ENCODE measurements at places on chromosomes 11 and 22.

- no peak for DNase-seq
Observed at GRCh38 chr11:68116126-68116525, 5.1 kb downstream of the CHKA start.

GRCh38 chr11:2923446-2924375 is 5.5 kb downstream of the PHLDA2 start:
- no peak for DNase-seq

GRCh38 chr22:41146573-41146972 is 54.2 kb downstream of the EP300 start:
- DNase-seq: no peak

DNA sequence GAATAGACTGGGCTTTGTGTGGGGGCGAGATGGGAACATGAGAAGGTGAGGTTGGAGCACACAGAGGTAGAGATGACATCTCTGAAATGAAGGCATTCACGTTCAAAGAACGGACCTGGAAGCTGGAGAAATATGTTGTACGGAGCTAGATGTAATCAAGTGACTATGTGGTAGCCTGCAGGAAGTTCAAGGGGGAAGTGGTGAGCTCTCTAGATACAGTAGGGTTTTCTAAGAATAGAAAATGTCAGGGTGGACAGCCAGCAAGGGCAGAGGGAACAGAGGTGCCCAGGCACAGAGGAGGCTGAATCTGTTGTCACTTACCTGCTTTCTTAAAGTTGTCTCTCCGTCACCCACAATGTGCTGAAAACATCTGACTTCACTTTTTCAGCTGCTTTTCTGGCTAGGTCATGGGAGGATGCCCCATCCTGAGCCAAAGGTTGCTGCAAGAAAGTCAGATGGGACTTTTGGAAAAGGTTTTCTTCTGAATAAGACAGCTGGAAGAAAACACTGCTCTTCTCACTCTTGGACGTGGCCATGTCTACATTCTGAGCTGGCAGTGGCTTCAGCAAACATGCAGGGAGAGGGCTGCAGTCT is 171.5 kb upstream of the B3GAT1 start:
- DNase-seq: no peak

GRCh38 chr11:132541794-132542193 is 990.5 kb downstream of the OPCML start:
- no peak for DNase-seq

- no peak for DNase-seq
Observed at GRCh38 chr11:1830322-1831223, 4.2 kb upstream of the SYT8 start.

GRCh38 chr22:42813501-42813900 is 43.6 kb downstream of the ARFGAP3 start:
- DNase-seq: no peak

GRCh38 chr11:77752516-77752915 is 68.0 kb downstream of the RSF1 start:
- no peak for DNase-seq

DNA sequence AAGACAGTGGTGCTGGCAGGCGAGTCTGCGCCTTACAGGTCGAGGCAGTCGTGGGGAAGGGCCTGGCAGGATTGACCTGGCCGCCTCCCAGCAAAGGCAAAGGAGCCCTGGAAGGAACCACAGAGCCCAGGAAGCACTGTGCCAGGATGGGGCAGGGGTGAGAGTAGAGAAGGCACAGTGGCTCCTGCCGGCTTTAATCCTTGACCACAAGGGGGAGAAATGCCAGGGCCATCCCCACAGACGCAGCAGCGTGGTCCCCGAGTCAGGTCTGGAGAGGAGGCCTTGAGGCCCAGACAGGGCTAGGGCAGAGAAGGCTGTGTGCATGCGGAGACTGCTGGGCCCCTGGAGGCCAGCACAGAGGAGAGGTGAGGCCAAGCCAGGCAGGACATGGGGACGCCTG is 9.9 kb upstream of the NDUFS8 start:
- no peak for DNase-seq

DNA sequence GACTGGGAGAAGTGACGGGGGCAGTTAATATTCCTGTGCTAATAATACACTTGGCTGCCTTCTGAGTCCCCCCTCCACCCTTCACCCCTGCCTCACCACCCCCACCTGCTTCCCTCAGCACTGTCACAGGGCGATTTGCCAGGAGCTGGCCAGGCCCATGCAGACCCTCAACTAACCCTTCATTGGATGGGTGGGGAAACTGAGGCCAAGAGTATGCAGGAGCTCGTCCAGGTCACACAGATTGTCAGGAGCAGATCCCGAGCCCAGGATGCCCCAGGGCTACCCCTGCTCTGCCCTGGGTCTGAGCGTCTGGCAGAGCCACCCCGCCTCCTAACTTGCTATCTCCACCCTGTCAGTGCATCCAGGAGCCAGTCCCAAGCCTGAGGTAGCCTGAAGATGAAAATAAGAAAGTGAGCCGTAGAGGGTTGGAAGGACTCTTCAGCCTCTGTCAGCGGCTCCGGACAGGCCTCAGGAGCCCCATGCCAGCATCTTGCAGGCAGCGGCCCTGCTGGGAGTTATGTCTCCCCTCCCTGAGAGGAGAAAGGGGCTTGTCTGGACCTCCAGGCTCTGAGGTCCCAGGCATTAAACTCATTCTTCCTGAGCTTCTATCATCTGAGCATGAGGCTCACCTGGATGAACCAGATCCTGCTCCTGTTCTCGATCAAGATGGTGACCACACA is 6.2 kb downstream of the TPBGL start:
- no peak for DNase-seq

DNA sequence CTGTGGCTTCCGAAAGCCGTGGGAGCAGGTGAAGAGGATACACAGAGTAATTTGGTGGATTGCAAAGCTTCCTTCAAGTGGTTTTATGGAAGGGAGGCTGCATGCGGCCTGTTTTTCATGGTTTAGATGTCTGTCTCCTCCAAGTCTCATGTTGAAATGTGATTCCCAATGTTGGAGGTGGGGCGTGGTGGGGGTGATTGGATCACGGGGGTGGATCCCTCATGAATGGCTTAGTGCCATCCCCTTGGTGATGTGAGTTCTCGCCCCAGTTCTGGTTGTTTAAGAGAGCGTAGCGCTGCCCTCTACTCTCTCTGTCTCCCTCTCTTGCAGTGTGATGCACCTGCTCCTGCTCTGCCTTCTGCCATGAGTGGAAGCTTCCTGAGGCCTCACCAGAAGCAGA is 247.8 kb upstream of the B3GAT1 start:
- no peak for DNase-seq

- DNase-seq: no peak
Observed at GRCh38 chr22:36306227-36306626, 53.3 kb downstream of the APOL1 start.

- DNase-seq: no peak
Observed at GRCh38 chr22:24845041-24845898, 39.3 kb downstream of the SGSM1 start.

DNA sequence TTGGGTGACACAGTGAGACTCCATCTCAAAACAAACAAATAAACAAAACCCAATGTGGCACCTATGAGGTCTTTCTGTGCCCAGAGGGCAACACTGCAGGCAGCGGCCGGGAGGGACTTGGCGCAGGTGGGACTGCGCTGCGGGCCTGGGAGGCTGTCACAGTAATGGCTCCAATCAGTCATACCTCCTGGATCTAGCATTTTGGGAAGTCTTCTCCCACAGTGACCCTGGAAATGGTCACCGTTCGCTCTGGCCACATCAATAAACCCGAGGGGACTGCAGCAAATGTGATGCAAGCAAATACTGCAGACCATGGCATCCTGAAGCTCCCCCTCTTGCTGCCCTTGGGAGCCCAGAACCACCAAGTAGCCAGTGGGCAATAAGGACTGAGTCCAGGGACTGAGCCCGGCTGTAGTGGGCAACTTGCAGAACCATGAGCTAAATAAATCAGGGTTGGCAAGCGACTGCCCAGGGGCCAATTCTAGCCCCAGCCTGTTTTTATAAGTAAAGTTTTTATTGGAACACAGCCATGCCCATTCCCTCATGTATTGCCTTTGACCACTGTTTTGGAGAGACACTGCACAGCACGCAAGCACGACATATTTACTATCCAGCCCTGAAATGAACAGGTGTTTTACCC is 15.4 kb downstream of the SHANK2 start:
- no peak for DNase-seq

DNA sequence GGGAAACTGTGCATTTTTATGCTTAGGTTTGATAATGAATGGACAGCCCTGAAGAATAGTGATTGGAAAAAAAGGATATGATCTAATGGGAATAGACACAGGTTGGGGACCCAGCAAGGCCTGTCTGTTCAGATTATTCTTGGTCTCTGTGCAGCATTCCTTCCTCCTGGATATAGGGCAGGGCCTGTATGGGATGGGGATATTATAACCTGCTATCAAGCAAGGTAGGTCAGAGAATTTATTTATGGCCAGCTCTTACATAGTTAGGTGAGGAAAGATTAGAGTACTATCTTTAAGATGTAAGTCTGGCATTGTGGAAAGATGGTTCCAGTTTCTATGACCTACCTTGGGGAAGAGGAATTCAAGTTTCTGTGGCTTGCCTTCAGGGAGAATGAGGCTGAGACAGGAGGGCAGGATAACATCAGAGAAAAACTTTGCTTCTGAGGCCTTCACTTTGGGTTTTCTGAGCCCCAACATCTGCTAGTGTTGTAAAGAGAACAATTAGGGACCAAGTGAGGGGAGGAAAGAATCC is 8.5 kb upstream of the BIRC2 start:
- DNase-seq: no peak

- no peak for DNase-seq
Observed at GRCh38 chr22:35209203-35209602, 48.1 kb upstream of the HMGXB4 start.

GRCh38 chr11:119634301-119634700 is 94.7 kb downstream of the NECTIN1 start:
- DNase-seq: no peak

GRCh38 chr11:120675171-120675570 is 163.6 kb downstream of the GRIK4 start:
- no peak for DNase-seq

GRCh38 chr11:85886089-85887056 is 31.2 kb downstream of the CCDC83 start:
- DNase-seq: no peak

DNA sequence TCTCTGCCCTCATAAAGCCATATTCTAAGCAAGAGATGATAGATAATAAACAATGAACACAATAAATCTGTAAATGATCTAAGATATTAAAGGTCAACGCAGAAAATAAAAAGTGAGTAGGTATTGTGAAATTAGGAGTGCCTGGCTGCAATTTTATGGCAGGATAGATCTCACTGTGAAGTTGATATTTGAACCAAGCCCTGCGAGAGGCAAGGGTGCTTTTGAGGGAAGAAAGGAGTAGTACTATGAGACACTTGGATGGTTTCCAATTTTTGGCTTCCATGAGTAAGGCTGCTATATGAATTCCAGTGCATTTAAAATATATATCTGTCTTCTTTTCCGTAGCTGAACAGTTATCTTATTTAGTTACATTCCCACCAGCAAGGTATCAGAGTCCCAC is 720.0 kb upstream of the CNTN5 start:
- no peak for DNase-seq

DNA sequence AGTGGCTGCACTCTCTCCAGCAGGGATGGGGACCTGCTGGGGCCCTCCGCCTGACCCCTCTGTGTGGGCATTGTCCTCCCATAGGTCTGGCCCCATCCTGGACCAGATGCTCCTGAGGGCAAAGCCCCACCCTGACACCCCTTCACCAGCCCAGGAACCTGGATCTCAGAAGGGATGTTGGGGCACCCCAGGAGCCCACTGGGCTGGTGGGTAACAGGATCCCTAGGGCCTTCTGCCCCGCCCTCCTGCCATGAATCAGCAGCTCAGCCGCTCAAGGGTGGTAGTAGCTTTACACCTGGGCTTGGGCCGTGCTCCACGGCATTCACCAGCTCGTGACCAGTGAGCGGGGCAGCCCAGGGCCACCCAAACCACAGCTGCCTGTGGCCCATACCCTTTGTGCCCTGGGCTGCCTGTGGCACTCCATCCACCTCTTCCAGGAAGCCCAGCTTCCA is 1.0 kb upstream of the MAPK12 start:
- no peak for DNase-seq

DNA sequence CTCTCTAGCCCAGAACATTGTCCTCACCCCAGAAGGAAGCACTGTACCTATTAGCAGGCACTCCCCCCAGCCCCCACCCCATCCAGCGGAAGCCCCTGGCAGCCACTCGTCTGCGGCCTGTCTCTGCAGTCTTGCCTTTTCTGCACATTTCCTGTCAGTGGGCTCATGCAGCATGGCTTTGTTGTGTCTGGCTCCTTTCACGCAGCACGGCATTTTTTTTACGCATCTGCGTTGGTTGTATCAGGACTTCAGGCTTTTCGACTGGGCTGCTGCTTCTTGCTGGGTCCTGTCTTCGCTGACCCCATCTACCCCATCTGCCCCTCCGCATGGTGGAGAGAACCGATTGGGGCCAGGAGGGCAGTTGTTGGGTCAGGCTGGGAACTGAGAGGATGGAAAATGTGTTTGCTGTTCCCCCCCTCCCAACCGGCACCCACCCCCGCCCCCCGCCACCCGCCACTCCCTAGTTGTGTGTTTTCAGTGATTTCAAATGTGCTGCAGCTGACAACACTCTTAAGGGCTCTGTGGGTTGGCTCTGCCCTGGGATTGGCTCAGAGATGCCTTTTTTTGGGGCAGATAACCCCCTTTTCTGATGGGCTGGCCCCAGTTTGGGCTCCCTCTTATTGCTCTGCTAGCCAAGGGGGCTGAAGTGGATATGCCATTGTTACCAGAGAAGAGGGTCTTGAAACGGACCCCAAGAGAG is 110.0 kb downstream of the KIAA1671 start:
- no peak for DNase-seq

DNA sequence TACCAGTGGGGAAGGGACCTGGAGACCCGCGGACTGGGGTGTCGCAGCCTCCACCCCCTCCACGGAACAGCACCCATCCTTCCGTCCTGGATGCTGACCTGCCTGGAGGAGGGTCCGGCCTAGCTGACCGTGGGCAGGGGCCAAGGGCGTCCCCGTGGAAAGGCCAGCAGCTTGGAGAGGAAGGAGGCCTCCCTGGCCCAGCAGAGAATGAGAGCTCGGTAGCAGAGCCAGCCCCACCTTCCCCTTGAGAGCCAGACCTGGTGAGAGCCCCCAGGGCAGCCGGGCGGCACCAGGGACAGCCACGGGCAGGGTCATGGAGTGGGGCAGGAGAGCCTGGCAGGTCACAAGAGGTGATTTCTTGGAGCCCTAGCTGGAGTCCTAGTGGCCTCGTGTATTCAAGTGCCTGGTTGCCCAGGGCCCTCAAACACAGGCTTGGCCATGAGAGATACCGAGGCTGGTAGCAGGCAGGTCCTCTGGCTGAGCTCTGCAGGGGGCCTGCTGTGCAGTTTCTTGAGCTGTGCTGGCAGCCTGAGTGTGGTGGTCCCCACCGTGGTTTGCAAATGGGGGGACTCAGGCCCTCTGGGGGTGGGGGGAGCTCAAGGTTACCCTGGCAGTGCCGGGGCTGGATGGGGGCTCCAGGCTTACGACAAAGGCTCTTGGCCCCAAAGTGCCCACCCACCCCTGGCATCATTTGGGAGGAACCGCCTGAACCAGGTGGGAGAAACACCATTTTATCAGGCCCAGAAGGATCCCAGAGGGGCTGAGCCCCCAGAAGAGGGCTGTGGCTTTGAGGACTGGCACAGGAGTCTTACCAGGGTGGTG is 7.6 kb downstream of the TSPAN32 start:
- no peak for DNase-seq

- DNase-seq: no peak
Observed at GRCh38 chr11:22581354-22582150, 44.1 kb downstream of the FANCF start.

- DNase-seq: no peak
Observed at GRCh38 chr11:118552341-118552740, 13.4 kb downstream of the IFT46 start.
